ENCODE measurements at places on chromosomes 12 and 14.

DNA sequence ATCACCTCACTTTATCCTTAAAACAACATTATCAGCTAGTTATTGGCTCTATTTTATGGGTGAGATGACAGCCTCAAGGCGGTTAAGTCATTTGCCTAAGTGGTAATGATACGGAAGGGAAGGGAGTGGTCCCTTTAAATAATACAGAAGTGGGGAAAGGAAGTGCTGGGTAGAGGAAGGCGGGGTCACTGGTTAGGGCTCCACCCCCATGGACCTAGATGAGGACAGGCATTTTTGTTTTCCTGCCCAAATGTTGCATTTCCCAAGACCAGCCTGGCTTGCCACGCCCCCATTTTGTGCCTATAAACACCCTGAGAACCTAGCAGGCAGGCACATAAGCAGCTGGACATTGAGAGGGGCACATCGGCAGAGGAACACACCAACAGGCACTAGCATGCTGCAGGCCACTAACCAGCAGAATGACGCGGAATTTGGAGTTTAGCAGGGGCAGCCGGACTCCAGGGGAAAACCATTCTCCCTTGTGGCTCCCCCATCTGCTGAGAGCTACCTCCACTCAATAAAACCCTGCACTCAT is 100.9 kb downstream of the EPS8 start:
- ATAC-seq, result peak; percentile 47
- no peak overlapping the region for H3K4me3 ChIP-seq
- H3K4me1 ChIP-seq, result peaks cover 13% of the 10 kb centered on the region
- H3K27me3 ChIP-seq, result no peaks in the 10 kb centered on the region
- no peaks in the 10 kb centered on the region for H3K36me3 ChIP-seq

DNA sequence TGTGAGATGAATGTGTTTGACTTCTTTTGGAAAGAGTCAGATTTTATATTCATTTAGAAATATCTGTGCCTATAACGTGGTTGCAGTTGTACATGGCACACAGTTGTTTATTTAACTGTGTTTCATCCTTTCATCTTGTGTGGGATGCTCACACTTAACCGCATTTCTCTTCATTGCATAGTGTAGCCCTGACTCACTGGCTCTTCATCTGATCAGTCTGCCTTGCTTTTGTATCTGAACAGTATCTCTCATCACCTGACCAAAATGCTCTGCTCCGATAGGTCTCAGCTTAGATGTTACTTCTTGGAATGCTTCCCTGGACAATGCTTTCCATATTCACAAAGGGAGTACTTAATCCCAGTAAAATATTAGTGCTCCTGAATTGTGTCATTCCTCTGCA is 83.4 kb downstream of the PDE3A start:
- H3K4me1 ChIP-seq, result peaks cover 53% of the 10 kb centered on the region
- H3K27ac ChIP-seq, result no peak overlapping the region
- no peak for ATAC-seq
- H3K36me3 ChIP-seq, result no peaks in the 10 kb centered on the region

DNA sequence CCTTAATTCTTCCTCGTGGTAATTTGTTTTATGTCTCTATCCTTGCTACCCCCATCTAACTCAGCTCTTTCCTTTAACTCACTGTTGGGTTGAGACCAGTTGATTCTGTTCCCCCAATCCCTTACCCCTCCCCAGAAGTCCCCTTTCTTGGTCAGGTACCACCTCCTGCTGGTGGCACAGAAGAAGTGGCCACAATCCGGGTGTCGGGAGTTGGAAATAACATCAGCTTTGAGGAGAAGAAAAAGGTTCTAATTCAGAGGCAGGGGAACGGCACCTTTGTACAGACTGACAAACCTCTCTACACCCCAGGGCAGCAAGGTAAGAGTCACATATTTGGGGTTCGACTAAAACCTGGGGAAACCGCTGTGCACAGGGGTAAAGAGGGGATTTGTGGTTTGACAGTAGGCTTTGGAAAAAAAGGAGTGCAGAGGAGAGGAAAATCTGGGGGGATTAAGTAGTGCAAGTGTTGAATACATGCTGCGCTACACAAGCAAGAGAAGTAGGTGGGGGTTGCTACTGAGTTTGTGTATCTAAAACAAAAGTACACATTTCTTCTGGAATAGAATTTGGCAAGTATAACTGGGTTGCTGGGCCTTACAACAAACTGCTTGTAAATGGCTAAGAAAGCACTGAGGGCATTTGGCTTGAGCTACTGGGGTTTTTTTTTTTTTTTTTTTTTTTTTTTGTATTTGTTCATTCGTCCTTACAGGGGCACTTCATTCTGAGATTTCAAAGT is 1.3 kb downstream of the A2ML1 start:
- peak; percentile 60 for ATAC-seq
- H3K36me3 ChIP-seq, result no peaks in the 10 kb centered on the region
- H3K27ac ChIP-seq, result no peak overlapping the region
- no peaks in the 10 kb centered on the region for H3K4me1 ChIP-seq

GRCh38 chr12:120982659-120983058 is 4.3 kb downstream of the HNF1A start:
- ATAC-seq, result no peak
- H3K27ac ChIP-seq, result no peak overlapping the region
- no peaks in the 10 kb centered on the region for H3K36me3 ChIP-seq
- no peaks in the 10 kb centered on the region for H3K27me3 ChIP-seq
- peaks cover 15% of the 10 kb centered on the region for H3K4me1 ChIP-seq
- H3K4me3 ChIP-seq, result no peak overlapping the region

GRCh38 chr12:31525496-31526157 is 65.3 kb downstream of the DENND5B start:
- H3K4me3 ChIP-seq, result no peak overlapping the region
- H3K36me3 ChIP-seq, result no peaks in the 10 kb centered on the region
- no peak for ATAC-seq
- no peak overlapping the region for H3K27ac ChIP-seq
- no peaks in the 10 kb centered on the region for H3K27me3 ChIP-seq

DNA sequence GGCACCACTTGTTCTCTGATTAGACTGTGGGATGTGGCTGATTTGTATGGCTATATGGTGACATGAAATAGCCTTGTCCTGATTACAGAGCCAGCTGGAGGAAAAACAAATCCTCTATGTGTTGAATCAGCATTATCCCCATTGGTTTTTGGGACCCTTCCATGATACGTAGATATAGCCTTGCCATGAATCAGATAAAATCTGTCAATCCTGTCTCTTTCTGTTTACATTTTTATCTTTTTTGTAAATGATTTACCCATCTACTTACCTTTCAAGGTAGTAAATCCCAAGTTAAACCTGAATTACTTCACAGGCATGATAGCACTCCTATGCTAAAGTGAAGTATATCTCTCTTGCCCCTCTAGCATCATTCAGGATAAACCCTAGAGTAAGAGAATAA is 789.3 kb downstream of the TMTC2 start:
- no peaks in the 10 kb centered on the region for H3K36me3 ChIP-seq
- ATAC-seq, result no peak
- no peaks in the 10 kb centered on the region for H3K27me3 ChIP-seq

DNA sequence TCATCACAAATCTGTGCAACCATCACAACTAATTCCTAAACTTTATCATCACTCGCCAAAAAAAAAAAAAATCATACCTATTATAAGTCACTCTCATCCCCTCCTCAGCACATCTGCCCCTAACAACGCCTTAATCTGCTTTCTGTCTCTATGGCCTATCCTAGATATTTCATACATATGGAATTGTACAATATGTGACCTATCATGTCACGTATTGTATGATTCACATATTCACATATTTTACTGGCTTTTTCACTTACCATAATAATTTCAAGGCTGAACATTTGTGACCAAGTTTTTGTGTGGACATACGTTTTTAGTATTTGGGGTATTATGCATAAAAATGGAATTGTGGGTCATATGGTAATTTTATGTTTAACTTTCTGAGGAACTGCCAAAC is 400.7 kb downstream of the DAD1 start:
- no peak for ATAC-seq
- H3K4me1 ChIP-seq, result no peaks in the 10 kb centered on the region
- no peak overlapping the region for H3K27ac ChIP-seq
- no peak overlapping the region for H3K4me3 ChIP-seq
- H3K36me3 ChIP-seq, result no peaks in the 10 kb centered on the region

DNA sequence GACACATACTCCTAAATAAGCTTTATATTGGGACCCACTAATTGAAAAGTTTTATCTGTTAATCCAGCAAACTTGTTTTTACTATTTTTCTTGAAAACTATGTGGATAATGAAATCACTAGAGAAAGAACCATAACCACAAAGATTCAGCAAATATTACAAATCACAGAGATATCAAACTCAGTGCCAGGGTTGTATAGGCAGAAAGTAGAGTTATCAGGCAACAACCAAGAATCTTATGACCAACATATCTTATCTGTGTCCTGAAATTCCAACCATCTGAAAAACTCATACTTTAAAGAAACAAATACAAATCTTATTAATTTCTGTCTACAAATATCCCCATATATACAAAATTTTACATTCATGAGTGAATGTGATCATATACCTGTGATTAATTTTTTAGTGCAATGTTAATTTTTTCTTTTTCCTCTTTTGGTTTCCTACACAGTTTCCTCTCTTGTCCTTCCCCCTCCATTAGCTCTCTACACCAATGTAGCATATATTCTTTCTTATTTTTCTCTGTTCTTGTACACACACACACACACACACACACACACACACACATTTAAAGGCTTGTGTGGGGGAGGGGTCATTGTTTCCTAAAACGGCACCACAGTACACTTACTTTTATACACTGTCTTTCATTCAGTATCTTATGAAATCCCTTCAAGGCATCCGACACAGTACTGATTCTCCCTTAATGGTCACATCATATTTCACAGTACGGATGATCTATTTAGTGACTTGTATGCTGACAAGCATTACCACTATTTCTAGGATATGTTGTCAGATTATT is 18.6 kb downstream of the AMN1 start:
- ATAC-seq, result no peak
- no peaks in the 10 kb centered on the region for H3K4me1 ChIP-seq
- H3K27me3 ChIP-seq, result no peaks in the 10 kb centered on the region
- no peaks in the 10 kb centered on the region for H3K36me3 ChIP-seq

DNA sequence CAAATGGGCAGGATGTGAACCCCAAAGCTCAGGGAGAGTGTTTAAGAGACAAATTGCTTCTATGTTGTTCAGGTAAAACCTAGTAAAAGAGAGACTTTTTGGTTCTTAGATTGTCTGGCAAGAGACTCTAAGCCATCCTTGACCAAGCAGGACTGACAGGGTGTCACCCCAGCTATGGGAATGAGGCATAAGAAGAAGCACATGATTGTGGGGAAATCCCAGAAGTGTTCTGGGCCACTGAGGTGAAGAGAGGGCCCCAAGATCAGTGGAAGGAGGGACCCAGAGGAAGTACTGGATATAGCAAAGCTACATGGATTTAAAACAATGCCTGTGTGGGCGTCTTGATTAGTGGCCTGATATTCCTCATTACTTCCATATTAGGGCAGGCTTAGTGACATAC is 99.0 kb downstream of the SAMD4A start:
- H3K36me3 ChIP-seq, result no peaks in the 10 kb centered on the region
- peaks cover 3% of the 10 kb centered on the region for H3K4me1 ChIP-seq
- no peak overlapping the region for H3K4me3 ChIP-seq

- no peaks in the 10 kb centered on the region for H3K36me3 ChIP-seq
- no peak for ATAC-seq
- no peak overlapping the region for H3K27ac ChIP-seq
- H3K4me3 ChIP-seq, result no peak overlapping the region
Observed at GRCh38 chr12:132132609-132133430, 11.3 kb downstream of the DDX51 start.

- H3K36me3 ChIP-seq, result no peaks in the 10 kb centered on the region
- no peak overlapping the region for H3K27ac ChIP-seq
- ATAC-seq, result no peak
- peaks cover 9% of the 10 kb centered on the region for H3K4me1 ChIP-seq
Observed at GRCh38 chr12:24396224-24396623, 446.8 kb upstream of the SOX5 start.

- no peak for ATAC-seq
- H3K4me1 ChIP-seq, result no peaks in the 10 kb centered on the region
- H3K4me3 ChIP-seq, result no peak overlapping the region
- H3K36me3 ChIP-seq, result no peaks in the 10 kb centered on the region
- no peaks in the 10 kb centered on the region for H3K27me3 ChIP-seq
Observed at GRCh38 chr12:13780453-13780852, 200.9 kb downstream of the GRIN2B start.

GRCh38 chr14:33917661-33918060 is 33.2 kb downstream of the EGLN3 start:
- H3K27ac ChIP-seq, result no peak overlapping the region
- H3K36me3 ChIP-seq, result peaks cover 13% of the 10 kb centered on the region
- no peak for ATAC-seq
- H3K4me3 ChIP-seq, result no peak overlapping the region

DNA sequence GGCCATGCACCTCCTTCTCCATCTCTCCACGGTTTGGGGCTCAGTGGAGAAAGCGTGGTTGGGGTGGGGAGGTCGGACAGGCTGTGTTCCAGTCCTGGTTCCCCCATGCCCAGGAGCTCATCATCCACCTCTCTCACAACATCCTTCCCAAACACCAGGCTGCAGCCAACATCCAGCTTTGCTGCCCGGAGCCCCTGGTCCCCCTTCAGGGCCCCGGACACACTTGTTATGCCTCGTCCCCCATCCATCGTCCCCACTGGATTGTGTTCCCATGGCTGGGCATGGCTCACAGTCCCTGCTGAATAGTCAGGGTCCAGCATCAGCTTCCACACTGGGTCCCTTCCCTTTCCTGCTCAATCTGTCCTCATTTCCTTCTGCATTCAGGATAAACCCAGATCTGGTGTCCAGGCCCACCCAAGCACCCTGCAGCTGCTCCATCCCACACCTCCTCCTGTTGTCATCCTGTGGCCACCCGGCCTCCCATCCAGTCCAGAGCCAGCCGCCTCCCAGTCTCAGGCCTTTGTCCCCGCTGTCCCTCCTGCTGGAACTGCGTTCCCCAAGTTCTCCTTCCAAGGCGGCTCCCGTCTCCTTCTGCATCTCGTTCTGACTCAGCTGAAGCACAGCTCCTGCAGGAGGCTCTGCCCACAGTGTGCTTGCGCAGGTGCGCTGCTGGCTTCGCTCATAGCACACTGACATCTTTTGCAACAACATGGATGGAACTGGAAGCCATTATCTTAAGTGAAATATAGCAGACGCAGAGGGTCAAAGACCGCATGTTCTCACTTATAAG is 211.4 kb upstream of the RTL1 start:
- H3K4me3 ChIP-seq, result no peak overlapping the region
- no peaks in the 10 kb centered on the region for H3K4me1 ChIP-seq
- no peak for ATAC-seq
- no peaks in the 10 kb centered on the region for H3K27me3 ChIP-seq
- no peaks in the 10 kb centered on the region for H3K36me3 ChIP-seq
- H3K27ac ChIP-seq, result no peak overlapping the region

DNA sequence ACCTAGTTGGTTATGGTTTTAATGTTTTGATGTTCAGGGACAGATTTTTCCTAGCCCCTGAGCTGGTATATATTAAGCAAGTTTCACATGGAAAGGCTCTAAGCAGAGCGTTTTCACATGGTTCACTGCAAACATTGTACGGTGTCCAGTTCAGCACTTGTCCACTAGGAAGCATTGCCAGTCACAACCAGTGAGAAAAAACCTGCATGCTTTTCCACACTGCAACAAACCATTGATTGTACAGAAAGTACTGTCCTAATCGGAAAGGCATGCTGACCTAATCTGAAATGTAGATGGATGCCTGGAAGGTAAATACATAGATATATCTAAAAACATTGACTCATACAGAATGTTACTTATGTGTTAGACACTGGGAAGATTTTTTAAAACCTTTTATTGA is 25.0 kb upstream of the NPAS3 start:
- no peak overlapping the region for H3K4me3 ChIP-seq
- H3K27ac ChIP-seq, result no peak overlapping the region
- no peak for ATAC-seq
- no peaks in the 10 kb centered on the region for H3K4me1 ChIP-seq
- H3K36me3 ChIP-seq, result no peaks in the 10 kb centered on the region
- H3K27me3 ChIP-seq, result no peaks in the 10 kb centered on the region

- H3K27ac ChIP-seq, result no peak overlapping the region
- no peaks in the 10 kb centered on the region for H3K36me3 ChIP-seq
- no peak overlapping the region for H3K4me3 ChIP-seq
- ATAC-seq, result no peak
- no peaks in the 10 kb centered on the region for H3K27me3 ChIP-seq
Observed at GRCh38 chr12:116582610-116583009, 23.4 kb downstream of the MAP1LC3B2 start.

All from gastroesophageal sphincter (tissue), 4 donors.